ENCODE measurements at places on chromosomes 6 and 20.
A peak's percentile ranks its signal among the peaks of the same experiment; 100 is the strongest.

GRCh38 chr20:47493963-47494293 is 7.8 kb upstream of the NCOA3 start:
- DNase-seq: no peak

DNA sequence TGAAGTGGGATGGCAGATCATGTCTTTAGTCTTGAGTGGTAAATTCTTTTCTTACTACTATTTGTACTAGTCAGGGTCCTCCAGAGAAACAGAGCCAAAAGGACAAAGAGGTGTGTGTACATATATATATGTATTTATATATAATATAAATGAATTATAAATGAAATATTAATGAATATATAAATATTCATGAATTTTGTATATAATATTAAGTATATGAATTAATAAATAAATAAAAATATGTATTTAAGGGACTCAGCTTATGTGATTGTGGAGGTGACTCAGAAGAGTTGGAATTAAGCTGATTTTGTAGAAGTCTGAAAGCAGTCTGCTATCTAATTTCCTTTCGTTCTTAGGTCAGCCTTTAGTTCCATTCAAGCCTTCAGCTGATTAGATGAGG is 265.3 kb upstream of the MMS22L start:
- DNase-seq: no peak

DNA sequence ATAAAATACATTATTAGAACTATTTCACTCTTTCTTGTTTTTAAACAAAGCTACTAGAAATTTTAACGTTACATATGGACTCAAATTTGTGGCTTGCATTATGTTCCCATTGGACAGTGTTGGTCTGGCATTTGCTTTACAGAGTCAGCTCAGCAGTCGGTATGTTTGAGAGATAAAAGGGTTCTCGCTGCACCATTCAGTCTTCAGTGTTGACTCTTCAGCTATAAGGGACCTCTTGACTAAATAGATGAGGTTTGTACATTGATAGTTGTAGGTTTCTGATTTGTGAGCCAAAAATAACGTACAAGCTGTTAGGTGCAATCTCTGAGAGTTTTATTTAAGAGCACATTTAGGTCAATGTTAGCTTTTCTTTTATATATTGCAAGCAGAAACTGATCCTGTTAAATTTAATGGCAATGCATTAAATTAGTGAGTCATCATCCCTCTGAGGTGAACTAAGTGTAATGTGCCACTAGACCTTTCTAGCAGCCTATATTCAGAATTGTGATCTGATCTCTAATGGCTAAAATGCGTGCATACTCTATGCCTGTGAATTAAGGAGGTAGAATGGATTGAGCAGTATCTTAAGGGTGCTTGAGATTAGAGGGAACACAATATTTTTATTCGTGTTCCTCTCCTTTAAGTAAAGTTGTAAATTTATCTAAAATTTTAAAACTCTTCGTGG is 485.6 kb upstream of the SYNCRIP start:
- no peak for DNase-seq

GRCh38 chr6:104301951-104302350 is 557.8 kb downstream of the HACE1 start:
- no peak for DNase-seq

GRCh38 chr20:37229357-37229756 is 32.3 kb downstream of the GHRH start:
- peak; percentile 79 for DNase-seq

DNA sequence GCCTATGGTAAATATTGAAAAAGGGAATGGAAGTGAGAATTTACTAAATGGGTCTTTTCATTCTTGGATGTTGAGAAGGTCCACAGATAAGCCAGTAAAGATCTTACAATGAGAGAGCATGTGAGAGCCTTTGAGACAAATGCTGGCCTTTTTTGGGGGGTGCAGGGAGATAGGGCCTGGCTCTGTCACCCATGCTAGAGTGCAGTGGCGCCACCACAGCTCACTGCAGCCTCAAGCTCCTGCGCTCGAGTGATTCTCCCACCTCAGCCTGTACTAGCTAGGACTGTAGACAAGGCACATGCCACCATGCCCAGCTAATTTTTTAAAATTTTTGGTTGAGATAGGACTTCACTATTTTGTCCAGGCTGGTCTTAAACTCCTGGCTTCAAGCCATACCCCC is 63.2 kb upstream of the TMEM181 start:
- no peak for DNase-seq

DNA sequence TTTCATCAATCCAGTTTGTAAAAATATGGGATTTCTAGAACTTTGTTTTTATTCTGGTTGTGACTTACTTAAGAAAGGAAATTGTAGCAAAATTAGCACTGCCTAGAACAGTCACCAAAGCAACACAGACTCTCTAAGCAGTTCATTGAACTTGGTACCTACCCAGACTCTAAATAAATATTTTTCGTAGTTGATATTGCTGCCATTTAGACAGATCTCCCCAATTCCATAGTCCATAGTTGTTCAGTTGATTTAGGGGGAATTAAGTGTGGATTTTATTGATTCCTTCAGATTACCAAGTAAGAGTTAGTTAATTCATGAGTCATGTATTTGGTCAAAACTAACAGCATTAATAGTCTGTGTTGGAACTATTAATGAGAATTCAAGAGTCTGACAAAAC is 822.5 kb downstream of the DHX35 start:
- DNase-seq: no peak

- DNase-seq: no peak
These were observed 728.9 kb upstream of the GJE1 start for GRCh38 chr6:141403827-141404226.

- peak; percentile 31 for DNase-seq
These were observed 81.7 kb downstream of the FAM217A start for GRCh38 chr6:3997177-3997770.

DNA sequence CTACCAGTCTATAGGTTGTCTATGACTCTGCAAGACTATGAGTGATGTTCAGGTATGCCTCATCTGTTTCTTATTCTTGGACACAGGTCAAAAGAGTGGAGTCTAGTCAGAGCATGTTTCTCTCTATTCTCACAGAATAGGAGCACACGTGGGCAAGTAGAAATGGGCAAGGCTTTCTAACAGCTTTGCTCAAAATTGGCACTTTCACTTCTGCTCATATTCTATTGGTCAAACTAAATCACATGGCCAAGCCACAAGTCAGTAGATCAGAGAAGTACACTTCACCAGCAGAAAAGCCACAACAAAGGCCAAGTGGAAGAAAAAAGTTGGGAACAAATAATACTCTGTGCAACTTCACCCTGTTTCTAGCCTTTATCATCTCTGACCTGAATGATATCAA is 354.5 kb upstream of the SYNCRIP start:
- no peak for DNase-seq

- DNase-seq: peak; percentile 65
These were observed 83.7 kb upstream of the ARMC2 start for GRCh38 chr6:108764580-108764950.

- no peak for DNase-seq
These were observed 1321.1 kb upstream of the GJE1 start for GRCh38 chr6:140811642-140812041.

DNA sequence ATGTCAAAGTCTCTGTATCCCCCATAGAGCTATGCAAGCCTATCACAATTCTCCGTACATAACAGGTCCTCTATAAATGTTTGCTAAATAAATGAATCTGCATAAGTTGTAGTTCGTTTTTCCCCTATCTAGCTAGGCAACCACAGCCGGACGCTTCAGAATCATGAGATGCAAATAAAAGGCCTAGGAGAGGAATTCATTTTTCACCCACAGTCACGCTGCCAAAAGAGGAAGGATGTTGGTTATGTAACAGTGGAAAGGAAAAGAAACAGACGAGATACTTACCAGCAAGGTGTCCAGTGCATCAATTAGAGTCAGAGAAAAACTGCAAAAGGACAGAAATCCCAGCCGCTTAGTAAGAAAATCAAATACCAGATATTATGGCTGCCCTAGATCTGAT is 2.4 kb downstream of the EDEM2 start:
- no peak for DNase-seq

DNA sequence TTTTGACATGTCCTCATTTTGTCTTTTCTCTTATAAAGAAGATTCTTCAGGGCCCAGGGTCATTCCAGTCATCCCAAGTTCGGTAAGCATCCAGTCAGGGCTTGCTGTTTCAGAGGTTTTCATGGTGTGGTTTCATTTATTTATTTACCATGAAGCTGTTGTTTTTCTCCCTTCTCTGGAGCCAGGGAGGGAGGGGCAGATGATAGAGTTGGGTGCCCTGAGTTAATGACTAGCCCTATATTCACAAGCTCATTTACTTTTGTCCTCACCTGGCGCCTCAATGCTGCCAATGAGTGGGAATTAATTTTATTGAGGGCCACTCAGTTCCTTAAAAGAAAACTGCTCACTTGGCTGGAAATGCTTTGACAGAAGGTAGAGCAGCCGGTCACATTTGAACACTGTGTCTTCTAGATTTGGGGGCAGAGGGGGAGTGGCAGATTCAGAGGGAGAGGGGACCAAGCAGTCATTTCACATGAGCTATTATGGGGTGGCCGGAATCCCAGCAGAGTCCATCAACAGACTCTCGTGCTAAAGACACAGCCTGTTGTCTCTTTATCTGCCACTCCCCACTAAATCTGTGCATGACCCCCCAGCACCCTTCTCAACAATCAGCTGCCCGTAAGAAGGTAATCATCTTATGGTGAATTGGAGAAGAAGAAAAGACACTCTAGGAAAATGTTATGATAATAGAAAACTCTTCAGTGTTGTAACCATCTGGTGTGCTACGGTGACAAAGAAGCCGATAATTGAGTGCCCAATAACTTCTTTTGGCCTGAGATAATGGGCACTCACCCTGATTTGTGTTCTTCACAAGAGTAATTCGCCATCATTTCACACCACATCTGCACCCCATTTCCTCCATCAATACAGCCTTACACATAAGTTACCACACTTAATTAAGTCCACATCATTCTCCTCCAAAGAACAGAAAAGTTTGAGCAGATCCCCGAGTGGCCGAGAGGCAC is 573.5 kb upstream of the JAG1 start:
- DNase-seq: no peak

GRCh38 chr6:167824591-167825331 is 1.9 kb upstream of the AFDN start:
- DNase-seq: no peak

DNA sequence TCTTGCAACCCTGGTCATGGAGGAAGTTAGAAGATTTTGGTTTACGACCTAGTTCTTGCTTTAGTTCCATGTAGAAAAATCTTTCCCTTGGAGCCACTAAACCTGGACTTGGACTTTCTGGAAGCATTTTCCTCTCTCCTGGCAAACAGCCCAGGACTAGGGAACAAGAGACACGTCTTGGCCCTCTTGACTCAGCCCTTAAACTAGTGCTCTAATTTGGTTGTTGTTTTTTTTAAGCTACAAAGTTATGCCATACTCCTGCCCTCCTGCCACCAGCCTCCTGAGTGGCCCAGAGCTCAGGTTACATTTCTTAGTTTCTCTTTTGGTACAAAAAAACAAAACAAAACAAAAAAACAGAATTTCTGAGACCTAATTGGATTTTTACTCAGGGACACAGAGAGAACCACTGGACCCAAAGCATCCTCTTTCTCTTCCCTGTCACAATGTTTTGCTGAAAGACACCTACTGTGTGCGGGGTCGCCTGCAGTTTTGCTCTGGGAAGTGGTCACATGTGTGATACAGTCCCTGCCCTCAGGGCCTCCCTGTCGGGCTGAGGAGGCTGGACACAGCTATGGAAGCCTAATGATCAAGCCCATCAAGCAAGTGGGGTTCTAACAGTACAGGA is 32.3 kb upstream of the SCUBE3 start:
- DNase-seq: no peak

DNA sequence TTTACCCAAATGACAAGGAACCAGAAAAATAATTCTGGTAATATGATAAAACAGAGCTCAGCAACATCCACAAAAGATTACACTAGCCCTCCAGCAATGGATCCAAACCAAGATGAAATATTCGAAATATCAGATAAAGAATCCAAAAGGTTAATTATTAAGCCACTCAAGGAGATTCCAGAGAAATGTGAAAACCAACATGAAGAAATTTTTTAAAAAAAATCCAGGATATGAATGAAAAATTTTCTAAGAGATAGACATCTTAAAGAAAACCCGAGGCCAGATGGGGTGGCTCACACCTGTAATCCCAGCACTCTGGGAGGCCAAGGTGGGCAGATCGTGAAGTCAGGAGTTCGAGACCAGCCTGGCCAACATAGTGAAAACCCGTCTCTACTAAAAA is 124.4 kb downstream of the CDK19 start:
- DNase-seq: no peak

GRCh38 chr6:49269190-49269589 is 193.9 kb downstream of the MMUT start:
- no peak for DNase-seq

DNA sequence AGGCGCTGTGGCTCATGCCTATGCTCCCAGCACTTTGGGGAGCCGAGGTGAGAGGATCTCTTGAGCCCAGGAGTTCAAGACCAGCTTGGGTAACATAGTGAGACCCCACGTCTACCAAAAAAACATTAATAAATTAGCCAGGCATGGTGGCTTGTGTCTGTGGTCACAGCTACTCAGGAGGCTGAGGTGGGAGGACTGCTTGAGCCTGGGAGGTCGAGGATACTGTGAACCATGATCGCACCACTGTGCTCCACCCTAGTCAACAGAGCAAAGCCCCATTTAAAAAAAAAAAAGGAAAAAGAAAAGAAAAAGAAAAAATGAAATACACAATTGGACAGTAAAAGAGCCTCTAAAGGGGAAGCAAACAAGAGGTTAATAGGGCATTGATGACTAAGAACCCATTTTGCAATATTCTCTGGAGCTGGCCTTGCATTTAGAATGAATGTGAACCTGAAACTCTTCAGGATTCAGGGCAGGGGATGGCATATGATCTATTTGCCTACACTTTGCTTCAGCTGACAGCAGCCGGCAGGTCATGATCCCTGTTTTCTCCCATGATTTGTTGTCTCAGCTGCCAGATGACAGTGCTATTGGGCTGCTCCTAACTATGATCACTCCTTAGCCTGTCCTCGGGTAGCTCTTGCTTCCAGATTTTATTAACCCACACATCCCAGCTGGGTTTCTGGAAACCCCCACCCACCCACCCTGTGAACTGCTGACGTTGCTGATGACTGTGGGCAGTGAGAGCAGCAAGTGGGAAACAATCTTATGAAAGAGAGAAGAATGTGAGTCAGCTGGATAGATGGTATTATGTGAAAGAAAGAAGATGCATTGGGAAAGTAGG is 83.8 kb upstream of the ELOVL5 start:
- no peak for DNase-seq

GRCh38 chr20:2700913-2701620 is 8.5 kb downstream of the EBF4 start:
- DNase-seq: no peak

DNA sequence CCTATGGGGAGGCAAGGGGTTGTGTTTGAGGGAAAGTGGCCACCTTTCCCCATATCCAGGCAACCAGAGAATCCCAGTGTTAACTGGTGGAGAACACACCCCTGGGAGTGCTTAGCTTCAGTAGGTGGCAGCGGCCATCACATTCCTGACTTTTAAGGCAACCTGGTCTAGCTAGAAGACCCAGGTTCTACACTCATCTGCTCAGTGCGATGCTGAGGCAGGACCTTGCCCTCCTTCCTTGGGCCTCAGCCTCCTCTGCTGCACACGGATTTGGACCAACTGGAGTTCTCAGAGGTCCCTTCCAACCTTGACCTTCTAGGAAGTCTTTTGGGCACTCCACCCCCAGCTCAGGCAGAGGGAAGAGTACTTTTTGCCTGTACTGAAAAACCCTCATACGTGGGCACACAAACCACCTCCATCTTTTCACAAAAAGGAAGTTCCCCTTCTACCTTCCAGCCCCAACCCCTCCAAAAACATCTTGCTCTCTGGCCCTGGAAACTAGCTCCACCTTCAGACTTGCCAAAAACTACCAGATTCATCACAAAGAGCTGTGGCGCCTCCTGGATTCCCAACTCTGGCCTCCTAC is 2.9 kb downstream of the CCND3 start:
- DNase-seq: no peak

GRCh38 chr6:21091411-21091810 is 502.1 kb upstream of the SOX4 start:
- no peak for DNase-seq

- DNase-seq: no peak
These were observed 30.9 kb downstream of the BAK1 start for GRCh38 chr6:33549196-33549595.

Data from spinal cord (tissue), 10 donors.